ENCODE measurements at places on chromosomes 1 and 21.
A peak's percentile ranks its signal among the peaks of the same experiment; 100 is the strongest.

DNA sequence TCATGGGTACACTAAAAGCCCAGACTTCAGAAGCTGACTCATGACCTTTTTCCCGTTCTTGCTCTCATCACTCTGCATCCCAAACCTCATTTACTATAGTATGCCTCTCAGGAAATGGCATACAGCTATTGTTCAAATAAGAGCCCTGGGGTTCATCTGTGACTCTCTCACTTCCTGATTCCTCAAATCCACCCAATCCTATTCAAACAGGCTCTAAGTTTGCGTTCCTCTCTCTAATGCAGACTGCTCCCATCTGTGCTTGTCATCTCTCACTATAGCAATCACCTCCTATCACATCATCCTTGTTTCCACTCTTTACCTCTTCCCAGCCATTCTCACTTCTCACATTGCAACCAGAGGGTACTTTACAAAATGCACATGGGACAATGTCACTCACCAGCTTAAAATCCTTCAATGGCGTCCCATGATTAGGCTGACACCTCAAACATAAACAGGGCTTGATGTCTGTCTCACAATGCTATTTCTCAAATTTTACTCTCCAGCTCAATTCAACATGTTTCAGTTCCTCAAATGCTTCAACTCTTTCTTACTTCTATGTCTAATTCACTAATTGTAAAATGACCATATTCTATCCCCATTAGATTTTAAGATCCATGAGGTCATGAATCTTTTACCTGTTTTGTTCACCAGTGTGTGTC lies 408.4 kb downstream of the NTNG1 start:
- DNase-seq: no peak

DNA sequence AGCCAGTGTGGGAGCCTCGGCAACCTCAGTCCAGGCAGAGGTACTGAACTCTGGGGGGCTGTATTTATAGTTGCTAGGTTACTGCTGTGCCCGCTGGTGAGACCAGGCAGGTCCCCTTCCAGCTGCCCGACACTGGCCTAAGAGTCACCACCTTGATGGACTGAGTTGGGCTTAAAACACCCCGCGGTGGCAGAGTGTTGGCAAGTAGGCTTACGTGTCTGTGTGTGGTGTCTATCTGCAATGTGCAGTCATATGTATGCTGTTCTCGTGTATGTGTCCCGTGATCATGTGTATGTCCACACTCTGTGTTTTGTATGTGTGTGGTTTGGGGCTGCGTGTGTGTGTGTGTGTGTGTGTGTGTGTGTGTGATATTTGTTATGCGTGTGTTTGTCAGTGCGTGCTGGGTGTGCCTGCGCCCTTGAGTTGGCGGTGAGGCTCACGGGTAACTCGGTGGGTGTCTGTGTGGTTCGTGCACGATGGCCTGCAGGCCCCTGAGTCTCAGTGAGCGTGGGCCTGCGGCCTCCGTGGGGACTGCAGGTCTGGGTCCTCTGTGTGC lies 65.5 kb downstream of the MEF2D start:
- DNase-seq: no peak

DNA sequence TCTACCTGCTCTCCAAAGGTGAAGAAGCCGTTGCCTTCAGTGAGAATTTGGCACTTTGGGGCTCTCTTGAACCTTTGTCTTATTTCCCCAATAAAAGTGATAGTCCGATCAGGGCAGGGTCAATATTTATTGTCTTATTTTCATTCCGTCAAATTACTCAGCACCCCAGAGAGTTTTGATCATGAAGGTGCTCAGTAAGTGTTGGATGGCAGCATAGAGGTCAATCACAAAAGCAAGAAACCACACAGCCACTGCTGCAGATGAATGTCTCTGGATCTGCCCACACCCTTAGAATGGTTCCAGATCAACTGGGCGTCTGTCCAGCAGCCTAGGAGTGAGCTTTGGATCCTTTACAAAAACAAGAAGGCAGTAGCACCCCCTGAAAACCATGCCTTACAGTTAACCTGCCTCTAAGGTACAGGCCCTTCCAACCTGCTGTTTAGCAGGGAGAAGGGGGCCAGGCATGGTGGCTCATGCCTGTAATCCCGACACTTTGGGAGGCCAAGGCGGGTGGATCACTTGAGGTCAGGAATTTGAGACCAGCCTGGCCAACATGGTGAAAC lies 97.3 kb downstream of the PSMG1 start:
- DNase-seq: no peak

DNA sequence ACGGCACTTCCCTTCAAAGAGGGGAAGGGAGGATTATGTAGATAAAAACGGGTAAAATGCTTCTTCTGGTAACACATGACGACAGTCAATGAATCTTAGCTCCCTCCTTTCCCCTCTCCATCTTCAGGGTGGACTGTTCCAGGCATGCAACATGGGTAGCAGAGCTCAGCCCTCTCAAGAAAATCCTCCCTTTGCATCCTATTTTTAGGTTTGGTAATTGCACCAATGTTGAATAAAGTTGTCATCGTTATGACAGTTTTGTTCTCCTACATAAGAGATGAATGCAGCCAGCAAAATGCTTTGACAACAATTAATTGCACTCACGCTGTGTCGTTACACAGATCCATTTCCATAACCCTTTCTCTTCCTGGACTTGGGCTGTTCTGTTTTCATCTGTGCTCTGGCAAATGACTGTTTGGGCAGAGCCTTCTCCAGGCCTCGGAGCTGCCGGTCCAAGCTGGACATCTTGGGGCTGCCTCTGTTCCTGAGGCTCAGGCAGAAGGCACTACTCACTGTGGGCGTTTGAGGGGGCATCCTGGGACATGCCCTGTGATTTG lies 127.6 kb downstream of the CNIH3 start:
- no peak for DNase-seq

GRCh38 chr1:230081751-230082150 lies 14.7 kb downstream of the GALNT2 start:
- no peak for DNase-seq

DNA sequence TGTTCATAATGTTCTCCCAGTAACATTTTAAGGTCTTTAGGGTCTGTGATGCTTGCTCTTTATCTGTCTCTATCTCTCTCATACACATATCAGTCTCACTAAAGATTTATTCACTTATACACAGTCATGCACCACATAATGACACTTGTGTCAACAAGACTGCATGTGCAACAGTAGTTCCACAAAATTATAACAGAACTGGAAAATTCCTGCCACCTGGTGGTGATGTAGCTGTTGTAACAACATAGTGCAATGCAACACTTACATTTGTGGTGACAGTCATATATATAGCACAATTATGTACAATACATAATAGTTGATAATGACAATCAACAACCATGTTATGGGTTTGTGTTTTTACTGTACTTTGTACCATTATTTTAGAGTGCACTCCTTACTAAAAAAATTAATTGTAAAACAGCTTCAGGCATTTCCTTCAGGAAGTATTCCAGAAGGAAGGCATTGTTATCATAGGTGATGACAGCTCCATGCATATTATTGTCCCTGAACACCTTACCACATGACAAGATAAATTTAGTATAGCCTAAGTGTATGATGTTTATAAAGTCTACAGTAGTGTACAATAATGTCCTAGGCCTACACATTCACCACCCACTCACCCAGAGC lies 8.1 kb downstream of the TDRD5 start:
- DNase-seq: peak; percentile 63

All from SK-MEL-5 (cell line).